Upper lobe of right lung (tissue), 1 donor: ENCODE measurements at places on chromosomes 7 and 10. TPM values are rescaled to one million over a fixed set of nuclear protein-coding genes. Genes with fewer than 3 reads are reported as not detected.

DNA sequence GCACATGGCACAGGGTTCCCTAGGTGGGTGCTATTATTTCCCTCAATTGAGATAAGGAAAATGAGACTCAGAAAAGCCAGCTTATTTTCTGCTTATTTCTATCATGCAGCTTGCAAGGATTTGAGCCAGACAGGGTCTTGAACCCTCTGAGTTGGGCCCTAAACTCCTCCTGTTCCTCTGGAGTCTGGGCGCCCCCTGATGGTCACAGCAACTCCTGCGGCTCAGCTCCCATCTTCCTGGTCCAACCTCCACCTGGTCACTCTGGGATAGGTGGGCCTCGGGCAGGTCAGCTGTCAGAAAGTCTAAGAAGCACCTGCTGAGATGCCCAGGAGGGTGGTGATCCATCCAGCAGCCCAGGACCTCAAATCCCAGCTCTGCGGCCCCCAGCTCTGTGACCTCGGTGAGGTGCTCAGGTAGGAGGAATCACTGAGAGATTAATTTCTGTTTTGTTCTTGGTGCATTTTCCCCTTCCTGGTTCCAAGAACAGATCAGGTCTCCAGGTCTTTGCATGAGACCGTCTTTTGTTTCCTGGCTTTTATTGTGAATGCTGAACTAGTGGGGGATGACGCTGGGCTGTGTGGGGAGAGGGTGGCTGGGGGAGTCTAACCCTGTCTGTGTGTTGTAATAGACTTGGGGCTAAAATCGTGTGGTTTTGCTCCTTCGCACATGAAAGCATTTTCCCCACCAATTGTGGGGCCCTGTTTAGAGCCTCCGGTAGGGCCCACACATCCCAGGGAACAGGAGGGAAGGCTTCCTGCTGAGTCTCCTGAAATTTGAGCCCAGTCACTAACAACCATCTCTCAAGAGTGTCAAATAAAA lies 32.8 kb downstream of the TMEM130 start:
- no peak for DNase-seq

GRCh38 chr7:111953611-111954010 lies 252.6 kb downstream of the DOCK4 start:
- DNase-seq: no peak

DNA sequence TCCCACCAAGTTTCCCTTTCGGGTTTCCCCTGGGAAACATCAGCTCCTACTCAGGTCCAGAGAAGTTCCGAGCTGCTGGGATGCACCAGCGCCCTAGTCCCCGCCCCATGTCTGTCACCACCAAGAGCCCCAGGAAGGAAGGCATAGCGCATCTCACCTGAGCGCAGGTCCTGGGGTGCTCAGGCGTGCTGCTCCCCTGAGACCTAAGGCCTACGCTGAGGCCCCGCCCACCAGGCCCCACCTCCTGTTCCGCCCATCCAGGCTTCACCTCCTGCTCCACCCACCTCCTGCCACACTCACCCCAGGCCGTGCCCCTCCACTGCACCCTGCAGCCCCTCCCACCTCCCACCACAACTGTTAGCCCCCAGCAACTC lies 1.2 kb upstream of the TFR2 start:
- no peak for DNase-seq

GRCh38 chr7:142501434-142501833 lies 243.6 kb upstream of the PRSS58 start:
- DNase-seq: no peak

GRCh38 chr7:32583791-32584190 lies 88.5 kb downstream of the AVL9 start:
- no peak for DNase-seq

GRCh38 chr10:110502851-110503301 lies 5.2 kb downstream of the DUSP5 start:
- DNase-seq: no peak

GRCh38 chr10:49499305-49499851 lies 39.5 kb downstream of the ERCC6 start:
- no peak for DNase-seq

- no peak for DNase-seq
Measured at GRCh38 chr7:114989531-114989930, 67.6 kb downstream of the MDFIC start.

DNA sequence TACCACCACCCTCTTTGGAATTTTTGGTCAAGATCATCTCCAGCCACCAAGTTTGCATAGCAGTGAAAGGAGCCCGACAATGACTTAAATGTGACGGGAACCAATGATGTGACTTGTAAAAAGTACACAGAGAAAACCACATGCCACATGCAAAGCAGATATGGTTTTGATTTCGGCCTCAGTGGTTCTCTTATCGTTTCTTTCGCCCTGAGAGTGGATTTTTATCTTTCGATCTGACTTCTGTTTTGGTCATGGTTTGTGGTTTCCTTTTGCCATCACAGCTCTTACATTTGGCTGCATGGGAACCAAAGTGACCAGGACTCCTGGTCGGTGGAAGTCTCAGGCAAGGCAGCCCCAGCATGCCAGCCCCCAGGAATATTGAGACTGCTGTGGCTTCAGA lies 31.5 kb downstream of the TCF7L2 start:
- DNase-seq: no peak

DNA sequence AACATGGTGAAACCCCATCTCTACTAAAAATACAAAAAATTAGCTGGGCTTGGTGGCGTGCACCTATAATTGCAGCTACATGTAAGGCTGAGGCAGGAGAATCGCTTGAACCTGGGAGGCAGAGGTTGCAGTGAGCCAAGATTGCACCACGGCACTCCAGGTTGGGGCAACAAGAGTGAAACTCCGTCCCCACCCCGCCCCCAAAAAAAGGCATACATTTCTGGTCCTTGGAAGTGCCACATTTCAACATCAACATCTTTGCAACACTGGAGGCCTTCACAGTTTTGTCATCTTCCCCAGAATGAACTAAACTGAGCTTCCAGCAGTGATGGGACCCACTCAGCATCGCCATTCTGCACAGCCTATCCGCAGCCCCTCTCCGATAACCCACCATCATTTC lies 36.6 kb downstream of the FAM53B start:
- no peak for DNase-seq

- DNase-seq: no peak
Measured at GRCh38 chr10:102281102-102281487, 35.8 kb downstream of the GBF1 start.

DNA sequence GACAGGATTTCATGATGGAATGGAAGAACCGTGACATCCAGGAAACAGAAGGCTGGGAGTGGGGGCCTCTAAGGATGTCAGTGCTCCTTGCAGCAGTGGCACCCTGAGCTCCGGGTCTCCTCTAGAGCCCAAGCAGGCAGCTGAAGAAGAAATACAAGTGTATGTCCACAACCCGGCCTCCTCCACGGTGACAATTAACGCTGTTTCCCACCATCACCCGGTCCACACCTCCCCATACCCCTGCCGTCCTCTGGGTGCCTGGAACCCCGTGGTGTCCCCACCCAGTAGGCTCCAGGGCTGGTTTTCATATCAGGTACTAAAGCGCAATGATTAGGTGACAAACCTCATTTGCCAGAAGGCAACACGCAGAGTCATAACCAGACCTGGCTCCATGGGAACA lies 30.3 kb downstream of the GRID1 start:
- DNase-seq: peak; percentile 21

DNA sequence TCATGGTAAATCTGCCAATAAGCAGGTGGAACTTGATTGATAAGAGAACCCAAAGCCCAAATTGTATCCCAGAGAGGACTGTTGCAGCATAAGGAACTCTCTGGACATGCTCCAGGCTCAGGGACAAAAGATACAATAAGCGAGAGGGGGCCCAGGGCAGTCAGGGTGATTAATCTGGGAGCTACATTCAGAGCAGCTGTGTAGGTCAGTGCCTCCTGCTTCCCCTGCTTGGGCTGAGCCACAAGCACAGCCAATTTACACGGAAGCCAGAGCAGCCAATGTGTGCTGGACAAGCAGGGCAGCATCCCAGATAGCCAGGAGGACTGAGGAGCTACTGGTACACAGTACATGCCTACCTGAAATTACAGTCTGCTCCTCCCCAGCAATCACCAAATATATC lies 24.2 kb downstream of the MYPN start:
- no peak for DNase-seq

DNA sequence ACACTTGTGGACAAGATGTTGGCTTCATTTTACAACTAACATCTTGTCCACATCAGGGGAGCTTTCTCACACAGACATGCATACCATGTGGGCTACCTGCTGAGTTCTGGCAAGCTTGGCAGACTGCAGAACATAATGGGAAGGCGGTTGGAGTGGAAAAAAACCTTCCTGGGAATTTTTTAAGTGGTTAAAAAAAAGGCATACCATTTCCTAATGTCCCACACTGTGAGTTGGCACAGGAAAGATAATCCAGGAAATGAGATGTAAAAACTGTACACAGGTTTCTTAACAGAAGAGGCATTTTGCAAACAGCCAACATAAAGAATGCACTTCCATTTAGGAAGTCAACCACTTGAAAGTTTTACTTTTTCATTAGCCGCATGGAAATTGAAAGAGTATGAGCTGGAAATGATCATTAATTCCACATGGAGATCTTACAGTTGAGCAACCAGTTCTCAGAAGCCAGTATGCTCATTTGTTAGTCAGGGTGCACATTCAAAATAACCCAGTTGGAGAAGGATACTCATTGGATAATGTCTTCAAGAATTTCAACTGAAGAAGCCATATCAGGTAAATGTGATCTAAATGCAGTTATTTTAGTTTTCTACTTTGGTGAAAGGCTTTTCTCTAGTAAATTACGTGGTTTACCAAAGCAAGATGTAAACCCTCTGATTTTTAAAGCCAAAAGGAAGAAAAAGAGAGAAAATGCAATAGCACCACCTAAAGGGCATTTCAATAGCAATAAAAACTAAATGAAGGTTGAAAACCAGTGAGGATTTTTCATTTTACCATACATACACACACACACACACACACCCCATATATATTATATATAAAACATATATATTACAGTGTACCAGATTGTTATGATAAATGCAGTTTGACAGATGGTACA lies 194.0 kb downstream of the TAX1BP1 start:
- no peak for DNase-seq

DNA sequence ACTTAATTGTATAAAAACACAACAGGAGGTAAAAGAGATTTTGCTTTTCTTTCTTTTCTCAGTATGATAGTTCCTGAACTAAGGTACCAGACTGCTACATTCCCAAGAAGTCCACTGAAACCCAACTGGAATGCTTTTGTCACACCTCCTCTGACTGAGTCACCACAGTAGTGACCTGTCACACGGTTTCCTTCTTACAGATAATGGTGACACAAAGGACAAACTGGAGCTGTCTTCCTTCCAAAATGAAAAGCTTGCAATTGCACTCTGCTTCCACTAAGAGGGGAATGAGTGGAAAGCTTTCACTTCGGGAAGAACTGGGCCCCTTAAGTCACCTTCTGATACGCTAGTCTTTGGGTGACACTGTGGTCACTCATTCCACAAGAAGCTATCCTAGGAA lies 122.2 kb downstream of the KMT2E start:
- no peak for DNase-seq

NXPH1 gene
- total RNA-seq: not detected

CXCL12 gene
- 40.8 TPM for total RNA-seq

ASAH2B gene
- 3.4 TPM for total RNA-seq

PRTFDC1 gene
- 2.7 TPM for total RNA-seq

SRGN gene
- total RNA-seq: 225 TPM

MSANTD7 gene
- 6.7 TPM for total RNA-seq

ELFN1 gene
- total RNA-seq: 4.3 TPM

AGR3 gene
- total RNA-seq: 37.2 TPM

INA gene
- total RNA-seq: not detected

C10orf53 gene
- total RNA-seq: not detected

TMEM273 gene
- total RNA-seq: 63.1 TPM

PLAU gene
- total RNA-seq: 16.8 TPM

NKX2-3 gene
- total RNA-seq: 0.26 TPM

TDRD1 gene
- 0.14 TPM for total RNA-seq
